ENCODE measurements at places on chromosomes 1 and 21.
A peak's percentile ranks its signal among the peaks of the same experiment; 100 is the strongest.

DNA sequence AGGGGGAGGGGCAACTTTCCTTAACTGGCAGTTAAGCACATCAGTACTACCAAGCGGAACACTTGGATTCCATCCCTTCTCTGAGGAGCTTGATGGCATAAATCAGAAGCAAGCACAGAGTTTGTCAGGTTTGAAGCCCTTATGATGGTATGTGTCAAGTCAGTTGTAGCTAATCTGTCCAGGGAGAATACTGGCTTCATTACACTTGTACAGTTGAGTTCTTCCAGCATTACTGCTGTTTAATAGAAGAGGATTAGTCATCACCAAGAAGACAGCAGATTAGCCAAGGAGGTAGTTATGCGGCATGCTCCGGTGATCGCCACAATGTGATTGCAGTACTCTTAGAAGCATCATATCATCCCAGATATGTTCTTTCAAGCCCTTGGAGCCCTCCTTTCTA lies 2.1 kb upstream of the TDRD5 start:
- DNase-seq, result no peak

GRCh38 chr1:240100371-240100934 lies 8.8 kb downstream of the FMN2 start:
- no peak for DNase-seq

- DNase-seq, result no peak
Observed at GRCh38 chr1:9397997-9398526, 105.4 kb downstream of the SPSB1 start.

- no peak for DNase-seq
Observed at GRCh38 chr21:42518215-42518614, 4.6 kb downstream of the SLC37A1 start.

DNA sequence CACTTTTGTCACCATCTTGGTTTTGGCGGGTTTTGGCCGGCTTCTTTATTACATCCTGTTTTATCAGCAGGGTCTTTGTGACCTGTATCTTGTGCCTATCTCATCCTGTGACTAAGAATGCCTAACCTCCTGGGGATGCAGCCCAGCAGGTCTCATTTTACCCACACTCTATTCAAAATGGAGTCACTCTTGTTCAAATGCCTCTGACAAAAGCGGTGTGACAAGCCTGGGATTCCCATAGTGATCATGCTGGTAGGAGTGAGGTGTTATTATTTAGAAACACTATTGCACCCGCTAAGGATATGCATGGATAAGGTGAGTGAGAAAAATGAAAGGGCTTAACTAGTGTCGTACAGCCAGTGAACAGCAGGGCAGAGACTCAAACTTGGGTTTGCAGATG lies 111.7 kb upstream of the COA6 start:
- no peak for DNase-seq

- DNase-seq, result no peak
Observed at GRCh38 chr1:38009841-38010180, 2.7 kb upstream of the UTP11 start.

DNA sequence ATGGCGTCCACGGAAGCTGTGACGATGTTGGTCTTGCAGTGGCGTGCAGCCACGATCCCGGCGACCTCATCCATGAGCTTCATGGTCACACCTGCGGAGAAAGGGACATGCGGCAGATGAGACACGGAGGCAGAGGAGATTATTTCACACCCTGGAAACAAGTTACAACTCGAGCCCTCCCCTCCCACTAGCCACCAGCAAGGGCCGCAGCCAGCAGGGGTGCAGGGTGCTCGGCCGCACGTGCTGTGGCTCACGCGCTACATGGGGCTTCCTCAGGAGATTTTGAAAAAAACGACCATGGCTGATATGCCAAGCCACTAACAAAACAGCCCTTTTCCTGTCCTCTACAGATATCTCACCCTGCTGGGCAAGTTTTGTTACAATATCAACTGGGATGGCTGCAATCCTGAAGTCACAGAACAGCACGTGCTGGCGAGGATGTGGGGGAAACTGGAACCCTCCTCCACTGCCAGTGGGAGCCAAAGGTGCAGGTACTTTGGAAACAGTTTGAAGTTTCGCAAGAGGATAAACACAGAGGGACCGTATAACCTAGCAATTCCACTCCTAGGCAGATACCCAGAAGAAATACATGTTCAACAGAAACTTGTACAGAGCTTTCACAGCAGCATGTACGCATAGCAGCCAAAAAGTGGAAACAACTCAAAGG lies 34.1 kb upstream of the GPR153 start:
- DNase-seq, result no peak

- peak; percentile 23 for DNase-seq
Observed at GRCh38 chr1:196121181-196121580, 487.1 kb downstream of the KCNT2 start.

GRCh38 chr1:240611228-240611618 lies 732 bp downstream of the GREM2 start:
- no peak for DNase-seq

GRCh38 chr1:165525708-165526107 lies 18.1 kb upstream of the LRRC52 start:
- no peak for DNase-seq

DNA sequence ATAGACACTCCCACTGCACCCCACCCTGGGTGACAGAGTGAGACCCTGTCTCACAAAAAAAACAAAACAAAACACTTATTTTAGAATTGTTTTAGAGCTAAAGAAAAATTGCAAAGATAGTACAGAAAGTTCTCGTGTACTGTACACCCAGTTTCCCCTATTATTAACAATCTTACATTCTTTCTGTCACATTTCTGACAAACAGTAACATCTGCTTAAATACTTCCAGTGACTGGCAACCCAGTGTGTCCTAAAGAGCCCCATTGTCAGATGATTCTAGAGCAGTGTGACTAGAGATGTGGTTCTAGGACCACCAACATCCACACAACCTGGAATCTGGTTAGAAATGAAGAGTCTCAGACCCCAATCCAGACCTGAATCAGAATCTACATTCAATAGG lies 90.5 kb downstream of the LEPR start:
- DNase-seq, result no peak

- no peak for DNase-seq
Observed at GRCh38 chr1:67094191-67094590, 40.2 kb upstream of the SLC35D1 start.

DNA sequence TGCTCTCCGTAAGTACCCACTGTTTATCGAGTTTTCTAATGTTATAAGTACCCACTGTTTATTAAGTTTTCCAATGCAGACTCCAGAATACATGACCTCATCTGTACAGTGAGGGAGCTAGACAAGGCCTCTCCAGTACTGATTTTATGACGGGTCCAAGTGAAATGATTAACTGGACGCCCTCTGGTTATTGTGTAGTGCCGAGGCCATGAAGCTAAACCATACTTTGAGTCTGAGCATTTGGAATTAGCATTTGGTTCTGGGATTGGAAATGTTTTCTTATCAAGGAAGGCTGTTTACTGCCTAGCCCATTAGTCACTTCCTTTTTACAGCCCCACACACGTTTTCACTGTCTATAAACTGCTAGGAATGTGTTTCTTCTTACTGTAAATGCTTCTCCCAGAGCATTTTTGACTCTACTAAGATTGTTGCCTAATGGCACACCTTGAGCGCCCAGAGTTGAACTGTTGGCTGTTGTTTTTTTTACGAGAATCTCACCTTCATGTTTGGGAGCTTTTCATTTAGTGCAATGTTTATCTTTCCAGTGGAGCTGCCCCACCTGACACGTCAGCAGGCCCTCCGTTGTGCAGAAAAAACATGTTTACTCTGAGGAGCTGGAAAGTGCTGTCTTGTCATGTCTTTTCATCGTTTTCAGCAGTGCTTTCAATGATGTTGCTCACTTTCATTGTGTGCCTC lies 26.9 kb downstream of the SPATA46 start:
- DNase-seq, result no peak

DNA sequence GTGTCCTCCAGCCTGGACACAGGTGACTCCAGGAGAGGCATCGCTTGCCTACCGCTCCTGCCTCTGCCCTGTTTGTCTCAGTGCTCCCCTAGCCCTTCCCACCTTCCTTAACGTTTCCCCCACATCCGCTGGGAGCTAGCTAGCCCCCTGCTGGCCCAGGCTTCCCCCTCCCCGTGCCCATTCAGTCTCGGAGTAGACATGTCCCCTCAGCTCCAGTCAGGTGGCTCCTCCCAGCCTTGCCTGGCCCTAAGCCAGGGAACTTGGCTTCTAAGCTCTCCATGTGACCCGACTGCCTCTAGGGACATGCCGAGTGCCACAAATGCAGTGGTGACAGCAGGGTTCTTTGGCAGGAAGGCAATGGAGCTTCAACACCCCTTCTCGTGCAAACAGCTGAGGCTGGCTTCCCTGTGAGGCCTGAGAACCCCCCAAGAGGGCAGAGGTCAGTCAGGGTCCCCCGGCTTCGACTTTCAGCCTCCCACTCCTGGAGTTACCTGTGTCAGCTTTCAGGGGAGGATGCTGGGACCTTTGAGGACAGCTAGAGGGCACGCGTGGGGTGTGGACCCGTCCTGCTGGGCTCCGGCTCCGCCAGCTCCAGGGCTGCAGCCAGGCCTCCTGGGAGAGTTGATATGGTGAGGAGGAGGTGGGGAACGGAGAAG lies 16.2 kb downstream of the DRAXIN start:
- peak; percentile 80 for DNase-seq

DNA sequence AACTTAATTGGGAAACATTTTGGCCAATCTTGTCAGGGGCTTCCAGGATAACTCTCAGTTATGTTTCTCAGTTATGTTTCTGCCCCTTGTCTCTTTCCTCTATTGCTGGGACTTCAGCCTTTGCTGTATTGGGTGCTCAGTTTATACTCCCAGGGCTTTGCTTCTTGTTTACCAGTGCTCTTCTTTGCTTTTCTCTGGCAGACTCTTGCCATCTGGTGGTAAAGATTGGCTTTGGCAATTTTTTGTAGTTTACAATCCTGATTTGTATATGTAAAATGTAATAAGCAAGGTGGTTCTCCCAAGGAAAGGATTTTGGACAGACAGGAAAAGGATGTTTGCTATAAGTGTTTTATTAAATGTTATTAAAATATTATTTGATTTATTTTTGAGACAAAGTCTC lies 37.9 kb downstream of the FABP3 start:
- DNase-seq, result peak; percentile 53

DNA sequence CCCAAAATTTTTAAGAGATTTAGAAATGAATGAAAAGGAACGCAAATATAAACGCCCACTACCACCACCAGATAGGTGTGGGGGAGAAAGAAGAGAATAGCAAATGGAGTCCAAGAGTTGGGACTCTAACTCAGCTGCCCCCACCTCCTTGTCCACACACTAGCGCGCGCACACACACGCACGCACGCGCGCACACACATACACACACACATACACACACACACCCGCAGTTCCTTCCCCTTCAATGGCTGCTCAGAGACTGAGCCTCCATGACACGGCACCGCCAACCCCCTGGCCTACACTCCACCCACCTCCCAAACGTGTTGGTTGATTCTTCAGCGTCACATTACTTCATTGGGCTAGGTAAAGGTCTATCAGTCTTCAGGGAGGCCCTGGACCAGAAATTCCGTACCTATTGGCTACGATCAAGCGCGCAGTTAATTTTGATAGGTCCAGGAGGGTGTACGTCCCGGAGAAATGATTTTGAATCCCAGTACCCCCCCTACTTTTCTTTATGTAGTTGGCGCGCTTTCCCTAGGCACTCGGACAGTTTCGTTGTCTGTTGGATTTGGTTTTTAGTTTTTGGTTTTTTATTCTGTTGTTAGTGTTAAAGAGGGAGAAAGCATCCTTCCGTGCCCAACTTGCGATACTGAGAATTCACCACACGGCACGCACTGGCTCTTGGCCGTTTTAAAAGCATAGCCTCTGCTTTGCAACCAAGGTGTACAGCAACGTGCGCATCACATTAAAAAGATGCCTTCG lies at the start of gene ANP32E:
Gene ANP32E (minus strand): TSS at position 261 of the 762 bp plus-strand sequence. CDS start 326 bp downstream, outside the sequence.
- DNase-seq, result peak; percentile 100

GRCh38 chr1:6004412-6005123 lies 12.3 kb upstream of the NPHP4 start:
- no peak for DNase-seq

- no peak for DNase-seq
Observed at GRCh38 chr1:152022474-152022873, 14.3 kb downstream of the S100A11 start.

GRCh38 chr1:228735871-228736586 lies 750 bp downstream of the RHOU start:
- DNase-seq, result peak; percentile 38

DNA sequence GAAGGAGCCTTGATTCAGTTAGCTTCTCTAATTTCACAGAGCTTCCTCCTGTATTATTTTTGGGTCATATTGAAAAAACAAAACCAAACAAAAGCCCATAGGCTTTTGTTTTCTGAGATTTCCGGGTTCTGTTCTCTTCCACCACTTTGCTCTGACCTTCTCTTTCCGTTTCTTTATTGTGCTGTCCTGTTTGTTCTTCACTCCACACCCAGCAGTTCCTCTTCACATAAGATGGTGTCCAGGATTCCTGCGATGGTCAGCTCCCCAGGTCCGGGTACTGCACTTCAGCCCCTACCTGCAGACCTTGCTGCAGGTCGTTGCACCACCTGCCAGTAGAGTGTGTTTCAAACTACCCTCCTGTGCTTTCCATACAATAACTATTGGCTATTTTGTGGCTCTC lies 44.6 kb downstream of the GLUL start:
- DNase-seq, result no peak

- DNase-seq, result no peak
Observed at GRCh38 chr1:172004671-172005070, 163.4 kb downstream of the DNM3 start.

GRCh38 chr1:177913762-177914540 lies 55.9 kb downstream of the SEC16B start:
- peak; percentile 71 for DNase-seq

- DNase-seq, result no peak
Observed at GRCh38 chr1:115725600-115725999, 42.9 kb downstream of the CASQ2 start.

GRCh38 chr1:166017395-166017794 lies 149.4 kb downstream of the FAM78B start:
- DNase-seq, result no peak

DNA sequence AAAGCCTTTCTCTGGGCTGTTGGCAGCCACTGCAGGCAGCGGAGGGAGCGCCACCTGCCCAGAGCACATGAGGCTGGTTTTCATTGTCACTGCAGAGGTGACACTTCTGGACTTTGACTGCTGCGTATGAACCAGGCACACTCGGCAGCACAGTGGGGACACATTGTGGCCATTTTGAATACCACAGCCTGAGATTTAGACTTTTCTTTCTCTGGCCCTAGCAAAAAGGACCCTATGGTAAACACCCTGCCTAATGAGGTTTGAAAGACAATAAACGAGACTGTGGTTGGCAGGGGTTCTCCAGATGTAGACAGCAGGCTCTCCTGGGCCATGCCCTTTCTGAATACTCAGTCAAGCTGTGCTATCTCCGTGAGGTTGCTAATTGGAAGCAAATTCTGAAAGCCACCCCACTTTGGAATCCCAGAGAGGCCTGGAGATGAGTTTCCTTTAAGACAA lies 12.0 kb upstream of the KCNE2 start:
- peak; percentile 87 for DNase-seq

GRCh38 chr1:230832476-230832875 lies 35.8 kb downstream of the C1orf198 start:
- no peak for DNase-seq

GRCh38 chr1:178060789-178061556 lies 32.9 kb upstream of the RASAL2 start:
- DNase-seq, result no peak
